Activated CD4-positive, alpha-beta memory T cell treated with anti-CD3 and anti-CD28 coated beads, Interleukin-2, amount 10 ng/mL, durations not matched to agents 7 days and 5 days (primary cell): ENCODE measurements at places on chromosomes 12 and 14. TPM values are rescaled to one million over a fixed set of nuclear protein-coding genes. Genes with fewer than 3 reads are reported as not detected.

SRRM4 gene
- not detected for total RNA-seq

PIWIL1 gene
- not detected for total RNA-seq

MYF5 gene
- not detected for total RNA-seq

PMEL gene
- total RNA-seq = 0.60 TPM

LMNTD1 gene
- not detected for total RNA-seq

SLC25A47 gene
- total RNA-seq = not detected
